ENCODE measurements at places on chromosomes 6 and 20. TPM values are rescaled to one million over a fixed set of nuclear protein-coding genes. Genes with fewer than 3 reads are reported as not detected.

TRIM15 gene
- not detected for total RNA-seq

TP53RK gene
- 17.3 TPM for total RNA-seq

LINC00237 gene
- not detected for total RNA-seq

SLC22A23 gene
- total RNA-seq, result 24.3 TPM

PHACTR1 gene
- 2.0 TPM for total RNA-seq

ASIP gene
- total RNA-seq, result not detected

SLC35D3 gene
- 0.13 TPM for total RNA-seq

GRCh38 chr6:30570740-30571074, 535 bp upstream of the ABCF1 start:
- peak overlapping the region; percentile 95 for H3K4me3 ChIP-seq
- H3K36me3 ChIP-seq, result no peaks in the 10 kb centered on the region
- no peak for DNase-seq
- peaks cover 48% of the 10 kb centered on the region for H3K4me1 ChIP-seq

- H3K27me3 ChIP-seq, result no peaks in the 10 kb centered on the region
- H3K4me1 ChIP-seq, result no peaks in the 10 kb centered on the region
- no peak overlapping the region for H3K4me3 ChIP-seq
- DNase-seq, result no peak
- no peak overlapping the region for H3K27ac ChIP-seq
Measured at GRCh38 chr20:13744352-13744751, 40.4 kb downstream of the ESF1 start.

GRCh38 chr6:87697581-87698546, 4.2 kb downstream of the AKIRIN2 start:
- peak overlapping the region; percentile 98 for H3K4me3 ChIP-seq
- peak overlapping the region; percentile 91 for H3K27ac ChIP-seq
- DNase-seq, result no peak
- no peaks in the 10 kb centered on the region for H3K27me3 ChIP-seq
- H3K36me3 ChIP-seq, result no peaks in the 10 kb centered on the region

DNA sequence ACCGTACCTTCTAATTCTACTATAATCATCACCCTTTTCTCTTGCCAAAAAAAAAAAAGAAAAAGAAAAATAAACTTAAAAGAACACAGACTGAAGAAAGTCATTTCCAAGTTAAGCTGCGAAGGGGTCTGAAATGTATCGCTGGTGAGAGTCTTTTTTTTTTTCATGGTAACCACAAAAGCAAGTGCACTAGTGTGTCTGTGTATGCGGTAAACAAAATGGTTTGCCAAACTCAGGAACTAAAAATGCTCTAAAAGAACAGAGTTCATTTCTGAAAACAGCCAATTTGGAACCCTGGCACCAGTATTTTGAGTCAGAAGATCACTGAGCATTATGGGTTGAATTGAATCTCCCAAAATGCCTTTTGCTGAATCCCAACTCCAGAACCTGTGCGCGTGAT, 46.6 kb downstream of the CDH4 start:
- no peaks in the 10 kb centered on the region for H3K4me1 ChIP-seq
- DNase-seq, result no peak
- no peak overlapping the region for H3K4me3 ChIP-seq
- H3K27me3 ChIP-seq, result no peaks in the 10 kb centered on the region
- H3K27ac ChIP-seq, result no peak overlapping the region

DNA sequence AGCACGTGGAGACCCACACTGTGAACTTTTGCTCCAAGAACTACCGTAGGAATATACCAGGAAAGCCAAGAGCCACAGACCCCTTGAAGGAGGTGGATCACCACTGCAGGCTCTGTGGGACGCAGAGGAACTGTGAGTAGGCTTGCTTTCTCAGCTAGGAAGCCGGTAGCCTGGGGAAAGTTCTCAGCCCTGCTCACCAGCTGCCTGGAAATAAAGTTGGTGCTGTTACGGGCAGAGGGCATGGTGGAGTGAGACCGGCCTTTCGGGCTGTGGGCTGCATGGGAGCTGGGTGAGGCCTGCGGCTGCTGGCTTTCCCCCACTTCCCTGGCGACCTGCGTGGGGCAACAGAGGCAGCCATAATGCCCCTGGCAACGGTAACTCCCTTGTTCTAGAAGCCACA, 373.0 kb upstream of the RUNX2 start:
- H3K27ac ChIP-seq, result no peak overlapping the region
- peaks cover 14% of the 10 kb centered on the region for H3K4me1 ChIP-seq
- H3K36me3 ChIP-seq, result peaks cover 28% of the 10 kb centered on the region
- DNase-seq, result no peak
- no peak overlapping the region for H3K4me3 ChIP-seq

DNA sequence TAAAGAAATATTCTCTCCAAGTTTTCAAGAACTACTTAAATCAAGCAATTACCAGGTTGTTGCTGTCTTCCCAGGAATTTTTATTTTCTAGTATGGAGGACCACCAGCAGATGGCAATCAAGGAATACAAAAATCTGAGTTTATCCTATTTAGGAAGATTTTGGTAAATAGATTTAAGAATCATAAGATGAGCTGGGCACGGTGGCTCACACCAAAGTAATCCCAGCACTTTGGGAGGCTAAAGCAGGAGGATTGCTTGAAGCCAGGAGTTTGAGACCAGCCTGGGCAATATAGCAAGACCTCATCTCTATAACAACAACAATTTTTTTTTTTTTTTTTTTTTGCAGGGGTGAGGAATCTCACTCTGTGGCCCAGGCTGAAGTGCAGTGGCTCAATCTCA, 19.3 kb upstream of the SEC63 start:
- no peaks in the 10 kb centered on the region for H3K27me3 ChIP-seq
- peaks cover 52% of the 10 kb centered on the region for H3K4me1 ChIP-seq
- no peak for DNase-seq
- no peak overlapping the region for H3K4me3 ChIP-seq

DNA sequence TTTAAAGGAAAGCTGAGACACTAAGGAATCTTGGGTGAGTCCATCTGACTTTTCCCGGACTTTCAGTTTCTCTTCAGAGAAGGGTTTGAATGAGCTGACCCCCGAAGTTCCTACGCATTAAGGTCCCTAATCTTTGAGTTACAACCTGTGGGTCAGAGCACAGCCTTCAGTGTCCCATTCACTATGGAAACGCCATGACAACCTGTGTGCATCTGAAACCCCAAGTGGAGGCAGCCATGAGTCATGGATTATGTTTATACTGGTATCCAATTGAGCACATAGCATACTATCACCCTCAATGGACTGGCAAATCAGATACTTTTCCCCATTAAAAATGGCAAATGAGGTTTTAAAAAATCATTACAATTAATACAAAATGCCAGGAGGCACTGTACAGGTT, 11.4 kb downstream of the MYLK4 start:
- no peak overlapping the region for H3K27ac ChIP-seq
- H3K4me3 ChIP-seq, result no peak overlapping the region
- H3K27me3 ChIP-seq, result no peaks in the 10 kb centered on the region
- H3K36me3 ChIP-seq, result no peaks in the 10 kb centered on the region
- H3K4me1 ChIP-seq, result peaks cover 11% of the 10 kb centered on the region

DNA sequence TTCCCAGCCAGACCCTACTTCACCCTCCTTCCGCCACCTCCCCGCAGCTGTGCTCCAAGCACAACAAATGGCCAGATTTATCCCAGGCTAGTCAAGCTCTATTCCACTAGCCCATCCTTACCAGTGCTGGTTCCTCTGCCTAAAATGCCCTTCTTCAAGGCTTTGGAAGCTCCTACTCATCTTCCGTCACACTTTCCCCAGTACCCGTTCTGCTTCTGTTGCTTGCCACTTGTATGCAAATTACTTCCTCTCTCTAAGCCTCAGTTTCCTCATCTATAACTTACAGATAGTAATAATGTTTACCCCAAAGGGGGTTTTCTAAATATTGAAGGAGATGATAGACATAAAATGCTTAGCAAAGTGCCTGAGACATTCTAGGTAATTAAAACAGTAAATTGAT, 193.1 kb downstream of the MAFB start:
- H3K27me3 ChIP-seq, result peaks cover 4% of the 10 kb centered on the region
- no peak for DNase-seq
- H3K4me1 ChIP-seq, result peaks cover 10% of the 10 kb centered on the region
- H3K4me3 ChIP-seq, result no peak overlapping the region

DNA sequence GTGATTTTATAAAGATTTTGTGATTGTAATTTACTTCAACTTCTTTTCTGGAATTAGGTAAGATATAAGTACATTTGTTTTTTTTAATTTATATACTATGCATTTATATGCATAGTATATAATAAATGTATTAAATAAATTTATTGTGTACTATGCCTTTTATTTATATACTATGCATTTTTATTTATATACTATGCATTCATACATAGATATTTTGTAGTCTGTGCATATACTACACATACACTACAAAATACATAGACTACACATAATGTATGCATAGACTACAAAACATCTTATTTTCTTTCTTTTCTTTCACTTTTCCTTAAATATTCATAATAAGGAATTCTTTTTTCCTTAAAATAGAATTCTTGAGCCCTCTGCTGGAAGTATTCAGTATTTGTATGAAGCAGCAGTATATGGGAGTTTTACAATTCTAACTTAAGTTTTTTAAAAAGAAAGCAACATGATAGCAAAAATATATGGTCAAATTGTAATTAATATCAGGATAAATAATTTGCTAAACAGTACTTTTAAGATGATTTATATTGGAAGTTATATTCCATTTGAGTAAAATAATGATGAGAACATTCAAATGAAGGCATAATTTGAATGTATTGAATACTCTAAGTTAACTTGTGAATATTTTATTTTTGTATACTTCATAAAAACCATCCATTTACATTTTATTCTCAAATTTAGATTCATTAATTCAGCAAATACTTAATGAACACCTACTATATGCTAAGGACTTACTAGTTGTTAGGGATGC, 129.3 kb downstream of the KLHL32 start:
- peaks cover 22% of the 10 kb centered on the region for H3K27me3 ChIP-seq
- H3K4me1 ChIP-seq, result peaks cover 5% of the 10 kb centered on the region
- no peak overlapping the region for H3K27ac ChIP-seq
- no peak overlapping the region for H3K4me3 ChIP-seq
- no peak for DNase-seq
- no peaks in the 10 kb centered on the region for H3K36me3 ChIP-seq

DNA sequence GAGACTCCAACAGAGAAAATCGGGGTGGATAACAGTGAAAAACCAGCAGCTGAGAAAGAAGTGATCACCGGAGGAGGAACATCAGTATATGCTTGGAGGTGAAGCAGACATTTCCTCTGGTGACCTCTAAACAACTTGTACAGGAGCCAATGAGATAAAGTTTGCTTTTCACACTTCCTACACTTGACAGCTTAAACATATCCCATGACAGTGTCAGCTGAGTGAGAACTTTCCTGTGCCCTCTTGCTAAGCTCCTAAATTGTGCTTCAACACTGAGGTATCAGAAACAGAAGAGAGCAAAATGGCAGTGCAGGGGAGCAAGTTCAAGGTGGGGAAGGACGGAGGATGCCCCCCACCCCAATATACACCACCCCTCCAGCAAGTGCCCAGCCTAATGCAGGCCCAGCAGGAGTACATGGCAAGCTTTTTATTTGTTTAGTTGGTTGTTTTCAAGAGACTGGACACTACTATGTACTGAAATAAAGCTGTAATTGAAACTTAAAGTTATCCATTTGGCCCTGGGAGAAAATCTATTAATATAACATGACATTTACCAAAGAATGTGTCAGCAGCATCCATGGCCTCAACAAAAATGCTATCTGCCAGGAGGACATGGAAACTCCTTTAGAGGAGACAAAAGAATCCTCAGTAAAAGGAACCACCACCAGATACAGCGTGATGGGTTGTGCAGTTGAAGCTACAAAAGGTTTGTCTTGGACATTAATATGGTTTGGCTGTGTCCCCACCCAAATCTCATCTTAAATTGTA, 540.2 kb downstream of the PRKN start:
- no peaks in the 10 kb centered on the region for H3K36me3 ChIP-seq
- no peak for DNase-seq
- no peak overlapping the region for H3K4me3 ChIP-seq
- peaks cover 9% of the 10 kb centered on the region for H3K4me1 ChIP-seq

DNA sequence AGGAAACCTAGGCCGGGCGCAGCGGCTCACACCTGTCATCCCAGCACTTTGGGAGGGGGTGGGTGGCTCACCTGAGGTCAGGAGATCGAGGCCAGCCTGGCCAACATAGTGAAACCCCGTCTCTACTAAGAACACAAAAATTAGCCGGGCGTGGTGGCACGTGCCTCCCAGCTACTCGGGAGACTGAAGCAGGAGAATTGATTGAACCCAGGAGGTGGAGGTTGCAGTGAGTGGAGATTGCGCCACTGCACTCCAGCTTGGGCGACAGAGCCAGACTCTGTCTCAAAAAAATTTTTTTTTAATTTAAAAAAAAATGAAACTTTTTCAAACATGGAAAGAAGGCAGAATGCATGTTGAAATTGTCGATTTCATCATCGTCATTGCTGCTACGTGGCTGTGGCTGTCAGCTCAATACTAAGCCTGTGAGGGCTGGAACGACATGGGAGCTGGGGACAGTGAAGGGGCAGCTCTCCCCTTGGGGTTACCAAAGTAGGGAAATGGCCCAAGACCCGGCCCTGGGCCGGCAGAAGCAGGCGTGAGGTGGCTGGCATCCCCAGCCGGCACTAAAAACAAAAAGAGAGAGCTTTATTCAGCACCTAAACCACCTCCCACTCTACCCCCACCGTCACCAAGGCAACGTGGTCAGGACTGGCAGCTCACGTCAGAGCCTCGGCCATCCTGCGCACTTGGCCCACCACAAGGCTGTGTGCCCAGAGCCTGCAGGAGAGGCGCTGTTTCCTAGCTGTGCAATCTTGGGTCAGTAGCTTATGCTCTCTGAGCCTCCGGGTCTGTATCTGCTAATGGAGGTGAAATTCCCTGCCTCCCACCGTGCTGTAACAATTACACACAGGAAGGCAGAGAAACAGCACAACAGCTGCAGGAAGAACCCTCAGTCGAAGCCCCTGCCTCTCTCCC, 30.8 kb downstream of the AGPAT4 start:
- no peaks in the 10 kb centered on the region for H3K27me3 ChIP-seq
- peaks cover 6% of the 10 kb centered on the region for H3K4me1 ChIP-seq
- no peak for DNase-seq
- no peak overlapping the region for H3K27ac ChIP-seq

DNA sequence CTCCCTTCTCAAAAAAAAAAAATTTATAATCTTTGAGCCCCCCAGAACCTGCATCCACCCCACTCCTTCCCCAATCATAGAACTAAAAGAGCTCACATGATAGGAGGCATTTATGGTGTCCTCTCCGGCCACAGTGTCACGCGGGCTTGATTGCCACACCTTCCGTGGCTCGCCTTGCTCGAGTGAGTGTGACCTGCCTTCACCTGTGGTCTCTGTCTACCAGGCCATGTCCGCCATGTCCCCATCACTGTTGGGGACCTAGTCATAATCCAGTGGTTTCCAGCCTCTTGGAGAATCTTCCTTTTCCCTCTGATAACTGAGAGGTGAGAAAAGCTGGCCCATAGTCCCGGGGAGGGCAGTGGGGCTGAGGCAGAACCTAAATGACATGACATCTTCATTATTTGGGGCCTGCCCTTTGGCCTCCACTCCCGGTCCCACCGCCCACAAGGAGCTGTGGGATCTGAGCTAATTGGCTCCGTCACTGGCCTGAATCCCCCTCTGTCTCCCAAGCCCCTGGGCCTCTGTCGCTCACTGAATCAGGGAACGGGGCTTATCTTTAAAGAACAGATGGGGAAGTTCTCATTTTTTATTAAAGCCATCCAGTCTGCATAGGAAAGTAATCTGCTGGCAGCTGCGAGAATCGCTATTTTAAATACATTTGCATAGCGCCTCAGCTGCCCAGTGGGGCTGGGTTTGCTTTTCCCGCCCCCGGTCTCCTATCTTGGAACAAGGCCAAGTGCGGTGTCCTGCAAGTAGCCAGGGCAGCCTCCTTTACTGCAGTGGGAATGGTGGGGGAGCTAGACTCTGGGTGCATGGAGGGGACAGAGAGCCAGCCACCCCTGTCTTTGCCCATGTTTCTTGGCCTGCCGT, 197.6 kb upstream of the PMEPA1 start:
- H3K4me3 ChIP-seq, result no peak overlapping the region
- H3K36me3 ChIP-seq, result no peaks in the 10 kb centered on the region
- H3K27ac ChIP-seq, result no peak overlapping the region
- peaks cover 1% of the 10 kb centered on the region for H3K27me3 ChIP-seq

Measured in mesothelial cell of epicardium (in vitro differentiated cells).